ENCODE measurements at places on chromosomes 7 and 10. TPM values are rescaled to one million over a fixed set of nuclear protein-coding genes. Genes with fewer than 3 reads are reported as not detected.

- peak overlapping the region; percentile 90 for H3K27ac ChIP-seq
- peak overlapping the region; percentile 68 for H3K4me3 ChIP-seq
- peaks cover 23% of the 10 kb centered on the region for H3K36me3 ChIP-seq
- H3K27me3 ChIP-seq, result no peaks in the 10 kb centered on the region
- peak; percentile 54 for DNase-seq
- peaks cover 72% of the 10 kb centered on the region for H3K4me1 ChIP-seq
Measured at GRCh38 chr10:103911021-103911459, 6.9 kb downstream of the STN1 start.

GRCh38 chr10:47456079-47456785, 27.7 kb downstream of the ANXA8 start:
- no peaks in the 10 kb centered on the region for H3K36me3 ChIP-seq
- no peak for DNase-seq
- H3K4me3 ChIP-seq, result no peak overlapping the region
- peaks cover 14% of the 10 kb centered on the region for H3K27me3 ChIP-seq

- H3K4me3 ChIP-seq, result no peak overlapping the region
- H3K27me3 ChIP-seq, result no peaks in the 10 kb centered on the region
- no peak for DNase-seq
- no peak overlapping the region for H3K27ac ChIP-seq
- H3K4me1 ChIP-seq, result no peaks in the 10 kb centered on the region
Measured at GRCh38 chr10:86308056-86308455, 58.5 kb downstream of the GRID1 start.

- H3K4me1 ChIP-seq, result peaks cover 44% of the 10 kb centered on the region
- peaks cover 4% of the 10 kb centered on the region for H3K36me3 ChIP-seq
- H3K27ac ChIP-seq, result peak overlapping the region; percentile 37
- H3K4me3 ChIP-seq, result no peak overlapping the region
- no peak for DNase-seq
- H3K27me3 ChIP-seq, result no peaks in the 10 kb centered on the region
Measured at GRCh38 chr7:144830024-144830785, 5.6 kb downstream of the TPK1 start.

WNT2 gene
- total RNA-seq, result not detected

All from activated T-helper 1 cell treated with anti-CD3 and anti-CD28 coated beads, Interleukin-12 subunit alpha, Interleukin-12 subunit beta, Interleukin-2, Interleukin-4 antibody, amounts not matched to agents 30 ng/mL and 10 ng/mL and 1 ng/mL, durations not matched to agents 14 hours and 24 hours and 36 hours (primary cell).